Right lung (tissue), 10 donors: ENCODE measurements at places on chromosomes 4 and X.

- no peak for DNase-seq
Measured at GRCh38 chr4:7922466-7922865, 17.2 kb downstream of the AFAP1 start.

GRCh38 chrX:109974906-109975655 is 27.8 kb upstream of the TMEM164 start:
- DNase-seq, result no peak

GRCh38 chr4:46389301-46389775 is 590 bp downstream of the GABRA2 start:
- DNase-seq, result no peak

DNA sequence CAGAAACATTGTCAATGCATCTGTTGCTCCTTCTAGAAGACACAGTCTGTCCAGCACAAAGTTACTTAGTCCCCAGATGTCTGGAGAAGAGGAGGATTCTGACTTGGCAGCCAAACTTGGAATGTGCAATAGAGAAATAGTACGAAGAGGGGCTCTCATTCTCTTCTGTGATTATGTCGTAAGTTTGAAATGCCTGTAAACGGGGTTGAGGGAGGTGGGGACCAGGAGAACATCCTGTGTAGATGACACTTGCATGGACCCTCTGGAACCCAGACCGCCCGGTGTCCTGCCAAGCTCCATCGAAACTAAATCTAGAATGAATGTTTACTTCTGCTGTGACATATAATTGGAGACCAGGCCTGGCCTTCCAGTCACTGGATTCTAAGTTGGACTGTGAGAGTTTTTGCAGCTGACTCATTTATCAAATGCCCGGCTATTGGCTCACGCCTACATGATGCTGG is 45.0 kb upstream of the MSANTD1 start:
- DNase-seq, result no peak

- DNase-seq, result no peak
Measured at GRCh38 chr4:45183905-45184304, 457.5 kb upstream of the GNPDA2 start.

DNA sequence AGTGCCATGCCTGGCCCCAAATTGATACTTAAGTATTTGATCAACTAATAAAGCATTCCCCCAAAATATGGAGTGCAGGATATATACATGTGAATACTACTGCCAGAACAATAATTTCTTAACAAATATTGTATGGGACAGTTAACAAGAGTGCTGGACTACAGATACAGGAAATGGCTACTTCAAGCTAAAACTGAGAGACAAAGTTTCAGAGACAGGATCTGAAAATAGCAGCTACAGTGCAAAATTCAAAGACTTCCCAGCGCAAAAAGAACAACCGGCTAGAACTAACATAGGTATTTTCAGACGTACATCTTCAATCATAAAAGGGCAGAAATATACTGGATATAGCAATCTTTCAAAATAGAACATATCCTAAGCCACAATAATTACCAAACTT is 6.3 kb downstream of the ATRX start:
- DNase-seq, result no peak

DNA sequence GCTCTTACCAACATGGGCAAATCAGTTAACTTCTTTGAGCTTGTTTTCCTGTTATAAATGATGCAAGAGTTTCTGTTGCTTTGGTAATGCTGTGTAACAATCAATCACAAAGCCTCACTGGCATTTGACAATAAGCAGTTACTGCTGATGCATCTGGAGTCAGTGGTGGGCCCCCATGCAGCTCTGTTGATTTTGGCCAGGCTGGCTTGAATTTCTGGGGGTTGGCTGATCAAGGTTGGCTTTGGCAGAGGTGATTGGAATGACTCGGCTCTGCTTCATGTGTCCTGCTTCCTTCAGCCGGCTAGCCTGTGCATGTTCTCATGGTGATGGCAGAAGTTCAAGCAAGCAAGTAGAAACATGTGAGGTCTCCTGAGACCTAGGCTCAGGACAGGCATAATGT is 90.4 kb downstream of the PHEX start:
- no peak for DNase-seq

DNA sequence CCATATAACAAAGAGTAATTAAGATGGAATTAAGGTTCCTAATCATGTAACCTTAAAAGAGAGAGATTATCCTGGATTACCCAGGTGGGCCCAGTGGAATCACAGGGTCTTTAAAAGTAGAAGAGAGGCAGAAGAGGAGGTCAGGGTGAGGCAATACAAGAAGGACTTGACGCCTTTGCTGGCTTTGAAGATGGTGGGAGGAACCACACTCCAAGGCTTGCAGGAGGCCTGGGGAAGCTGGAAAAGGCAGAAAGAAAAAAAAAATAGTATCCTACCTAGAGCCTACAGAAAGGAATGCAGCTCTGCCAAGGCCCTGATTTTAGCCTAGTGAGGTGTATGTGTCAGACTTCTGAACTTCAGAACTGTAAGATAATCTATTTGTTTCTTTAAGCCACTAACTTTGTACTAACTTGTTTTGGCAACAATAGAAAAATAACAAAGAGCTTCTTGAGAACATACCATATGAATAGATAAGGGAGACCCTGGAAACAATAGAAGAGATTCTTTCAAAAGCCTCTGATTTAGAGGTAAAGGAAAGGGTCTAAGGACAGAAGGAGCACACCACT is 229.9 kb upstream of the TTC29 start:
- no peak for DNase-seq

- no peak for DNase-seq
Measured at GRCh38 chrX:27767387-27767786, 40.4 kb upstream of the MAGEB10 start.

- no peak for DNase-seq
Measured at GRCh38 chrX:12411831-12412230, 273.6 kb downstream of the FRMPD4 start.

- no peak for DNase-seq
Measured at GRCh38 chr4:87985097-87985886, 9.8 kb downstream of the SPP1 start.

GRCh38 chrX:149280011-149280410 is 225.1 kb downstream of the IDS start:
- no peak for DNase-seq

DNA sequence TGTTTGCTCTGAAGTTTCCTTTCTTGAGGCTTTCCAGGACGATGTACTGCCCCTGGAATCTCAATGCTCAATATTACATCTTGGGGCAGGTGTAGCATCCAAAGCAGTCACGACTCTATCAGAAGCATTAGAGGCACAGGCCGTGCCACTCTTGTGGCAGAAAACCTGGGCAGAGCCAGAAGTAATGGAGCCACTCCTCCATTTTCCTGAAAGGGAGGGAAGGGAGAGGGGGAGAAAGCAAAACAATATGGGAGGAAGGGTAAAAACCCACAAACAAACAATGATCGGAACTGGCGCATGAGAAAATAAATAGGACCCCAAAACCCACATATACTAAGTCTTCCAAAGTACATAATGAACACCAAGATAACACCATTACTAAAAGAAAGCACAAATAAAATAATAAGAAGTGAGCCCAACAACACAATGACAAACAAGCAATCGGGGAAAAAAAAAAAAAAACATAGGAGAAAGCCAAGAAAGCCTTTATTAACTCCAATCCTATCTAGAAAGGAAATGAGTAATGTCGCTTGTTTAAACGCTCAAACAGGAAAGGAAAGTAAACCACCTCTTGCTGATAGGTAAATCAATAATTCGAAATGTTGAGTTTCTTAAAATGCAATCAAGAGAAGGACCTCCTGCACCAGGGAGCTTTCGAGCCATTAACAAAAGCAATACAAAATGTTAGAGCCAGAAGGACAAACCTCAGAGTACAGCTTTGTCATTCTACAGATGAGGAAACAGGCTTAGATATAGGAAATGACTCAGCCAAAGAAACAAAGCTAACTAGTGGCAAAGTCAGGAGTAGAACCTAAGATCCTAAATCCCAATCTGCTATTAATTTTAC is 117.4 kb downstream of the ATRX start:
- DNase-seq, result no peak

DNA sequence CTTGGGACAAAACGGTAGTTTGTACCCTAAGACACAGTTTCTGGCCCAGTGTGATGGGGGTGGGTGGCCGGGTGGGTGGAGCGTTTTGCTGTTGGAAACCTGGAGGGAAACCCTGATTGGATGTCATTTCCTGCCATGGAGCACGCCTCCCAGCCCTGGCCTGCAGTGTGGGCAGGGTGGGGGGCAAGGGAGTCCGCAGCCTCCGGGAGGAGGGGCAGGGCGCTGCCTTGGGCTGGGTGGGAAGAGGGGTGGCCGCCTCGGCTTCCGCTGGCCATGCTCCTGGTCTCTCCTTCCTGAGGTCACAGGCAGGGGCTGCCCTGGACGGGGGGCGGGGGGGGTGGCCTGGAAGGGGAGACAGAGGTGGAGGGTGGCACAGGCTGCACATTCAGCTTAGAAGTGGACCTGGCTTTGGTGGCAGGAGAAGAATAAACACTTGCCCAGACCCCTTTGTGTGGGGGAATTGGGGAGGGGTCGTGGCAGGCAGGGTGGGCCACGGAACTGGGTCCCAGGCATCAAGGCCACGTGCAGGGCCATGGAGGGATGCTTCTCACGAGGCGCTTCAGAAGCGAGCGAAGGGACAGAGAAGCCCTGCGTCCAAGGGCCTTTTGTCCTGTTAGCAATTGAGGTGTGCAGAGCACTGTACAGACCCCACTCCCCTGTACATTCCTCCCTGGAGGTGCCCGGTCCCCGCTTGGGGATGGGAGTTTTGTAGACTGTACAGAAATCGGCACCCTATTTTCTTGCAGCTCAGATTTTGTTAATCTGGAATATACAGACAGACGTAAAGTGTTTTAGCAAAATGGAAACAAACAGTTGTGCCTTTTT is 6.2 kb downstream of the NAT8L start:
- no peak for DNase-seq

DNA sequence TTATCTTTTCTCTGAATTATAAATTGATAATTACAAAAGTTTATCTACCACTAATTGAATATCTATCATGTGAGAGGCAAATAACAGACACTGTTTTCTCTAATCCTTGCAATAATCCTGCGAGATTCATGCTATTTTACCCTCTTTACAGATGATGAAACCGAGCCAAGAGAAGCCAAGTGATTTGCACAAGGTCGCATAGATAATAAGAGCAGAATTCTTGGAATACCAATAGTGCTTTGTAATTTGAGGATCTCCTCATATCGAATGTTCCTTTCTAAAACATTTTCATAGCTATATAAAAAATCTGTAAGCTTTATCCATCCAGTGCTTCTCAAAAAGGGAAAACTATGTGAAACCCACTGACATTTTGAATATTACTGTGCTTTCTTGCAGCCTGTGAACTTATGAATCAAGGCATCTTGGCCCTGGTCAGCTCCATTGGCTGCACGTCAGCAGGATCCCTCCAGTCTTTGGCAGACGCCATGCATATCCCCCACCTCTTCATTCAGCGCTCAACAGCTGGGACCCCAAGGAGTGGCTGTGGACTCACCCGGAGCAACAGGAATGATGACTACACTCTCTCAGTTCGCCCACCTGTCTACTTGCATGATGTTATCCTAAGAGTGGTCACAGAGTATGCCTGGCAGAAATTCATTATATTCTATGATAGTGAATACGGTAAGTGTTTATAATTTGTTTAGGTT is 743.8 kb upstream of the ATOH1 start:
- DNase-seq, result no peak

DNA sequence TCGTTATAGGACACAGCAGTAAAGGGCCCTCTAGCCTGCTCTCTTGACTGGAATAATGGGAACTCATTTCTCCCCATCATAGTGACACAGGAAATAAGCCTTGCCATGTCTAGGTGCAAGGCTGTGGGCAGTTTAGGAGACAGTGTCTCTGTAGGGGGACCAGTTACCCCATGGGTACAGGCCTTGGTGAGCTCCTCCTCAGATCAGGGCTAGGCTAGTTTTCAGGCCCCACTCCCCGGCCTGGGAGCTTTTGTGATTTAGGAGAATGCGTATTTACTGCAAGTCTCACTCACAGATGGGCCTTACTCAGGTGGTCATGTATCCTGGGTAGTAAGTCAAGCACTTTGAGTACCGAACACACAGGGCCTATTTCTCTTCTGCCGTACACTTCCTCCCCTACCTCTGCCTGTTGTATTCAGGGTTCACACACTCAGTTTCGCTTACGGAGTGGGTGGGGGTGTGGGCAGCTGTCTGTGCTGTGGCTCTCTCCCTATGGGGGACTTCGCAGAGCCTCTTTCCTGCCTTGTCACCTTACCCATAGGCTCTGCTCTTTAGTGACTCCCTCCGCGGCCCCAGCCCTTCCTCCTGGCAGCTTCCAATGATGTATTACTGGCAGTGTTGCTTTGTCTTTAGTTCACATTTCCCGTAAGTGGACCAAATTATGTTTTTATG is 34.2 kb downstream of the FAM193A start:
- DNase-seq, result no peak

- DNase-seq, result no peak
Measured at GRCh38 chrX:17768997-17769396, 31.7 kb downstream of the SCML1 start.

DNA sequence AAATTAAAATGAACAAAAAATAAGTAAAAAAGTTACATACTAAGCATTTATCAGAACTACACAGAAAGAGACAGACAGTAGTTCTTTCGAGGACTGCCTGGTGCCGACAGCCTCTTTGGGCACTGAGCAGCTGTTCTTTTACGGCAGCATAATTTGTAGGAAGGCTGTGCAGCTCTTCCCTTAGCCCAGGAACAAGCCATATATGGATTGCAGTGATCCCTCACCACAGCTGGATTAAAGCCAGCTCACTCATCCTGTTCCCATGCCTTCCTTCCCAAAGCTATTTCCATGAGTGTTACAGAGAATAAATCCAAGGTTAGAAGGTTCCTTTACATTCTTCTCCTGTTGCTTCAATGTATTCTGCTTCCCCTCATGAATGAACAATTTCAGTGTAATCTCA is 71.7 kb downstream of the DDX60L start:
- peak; percentile 53 for DNase-seq

- no peak for DNase-seq
Measured at GRCh38 chr4:72558655-72559054, 10.4 kb downstream of the ADAMTS3 start.

- DNase-seq, result no peak
Measured at GRCh38 chrX:114338870-114339269, 245.0 kb upstream of the HTR2C start.

- no peak for DNase-seq
Measured at GRCh38 chrX:68940601-68941000, 111.8 kb downstream of the EFNB1 start.

DNA sequence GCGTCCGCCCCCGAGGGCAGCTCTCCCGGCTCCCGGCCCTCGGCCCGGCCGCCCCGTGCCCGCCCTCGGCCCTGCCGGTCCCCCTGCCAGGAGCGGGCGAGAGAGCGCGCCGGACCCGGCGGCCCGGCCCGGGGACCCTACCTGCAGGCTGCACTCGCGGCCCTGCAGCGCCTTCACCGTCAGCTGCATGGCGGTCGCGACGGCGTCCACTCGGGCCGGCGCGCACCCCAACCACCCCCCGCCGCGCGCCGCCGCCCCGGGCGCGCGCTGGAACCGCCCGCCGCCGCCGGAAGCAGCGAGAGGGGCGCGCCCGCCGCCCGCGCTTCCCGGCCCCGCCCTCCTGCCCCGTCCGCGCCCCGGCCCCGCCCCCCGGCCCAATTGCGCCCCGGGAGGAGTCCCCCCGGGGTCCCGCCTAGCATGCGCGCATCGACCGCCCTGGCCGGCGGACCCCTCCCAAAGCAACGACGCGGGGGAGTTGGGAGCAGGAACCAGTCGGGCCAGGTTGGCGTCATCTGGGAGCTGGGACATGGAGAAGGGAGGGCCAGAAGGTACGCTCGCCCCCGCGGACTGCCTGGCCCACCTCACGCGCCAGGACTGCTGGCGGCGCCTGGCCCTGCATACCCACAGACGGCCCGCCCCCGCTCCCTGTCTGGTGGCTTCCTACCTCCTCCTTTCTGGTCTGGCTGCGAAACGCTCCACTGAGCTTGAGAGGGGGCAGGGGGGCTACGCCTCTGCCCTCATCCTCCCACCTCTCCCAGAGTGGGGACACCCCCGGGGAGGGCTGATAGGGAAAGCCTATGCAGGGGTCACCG is at the start of gene UBL4A:
Gene UBL4A, minus strand, starts transcription at position 220 of the 812 bp plus-strand sequence. Its CDS starts 31 bp downstream, at position 189.
- DNase-seq, result peak; percentile 52
